Osteocyte (in vitro differentiated cells): ENCODE measurements at places on chromosomes 13 and 19. TPM values are rescaled to one million over a fixed set of nuclear protein-coding genes. Genes with fewer than 3 reads are reported as not detected.

DNA sequence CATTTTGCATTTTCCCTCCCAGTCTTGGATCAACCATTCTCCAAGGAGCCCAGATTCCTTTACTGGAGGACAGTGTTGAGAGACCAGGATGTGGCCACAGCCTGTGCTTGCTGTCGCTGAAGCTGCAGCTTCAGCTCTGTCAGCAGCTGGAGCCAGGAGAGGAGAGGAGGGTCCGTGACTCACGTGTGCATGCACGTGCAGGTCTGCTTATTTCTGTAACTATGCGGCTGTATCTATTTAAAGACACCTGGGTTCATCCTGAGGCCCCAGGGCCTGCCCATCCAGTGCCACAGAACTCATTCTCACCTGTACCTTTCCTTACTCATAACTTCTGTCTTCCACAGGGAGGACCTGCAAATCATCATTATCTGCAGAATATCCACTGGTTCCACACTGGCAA, 8.2 kb upstream of the LAMP1 start:
- no peak for DNase-seq
- H3K36me3 ChIP-seq = no peaks in the 10 kb centered on the region

DNA sequence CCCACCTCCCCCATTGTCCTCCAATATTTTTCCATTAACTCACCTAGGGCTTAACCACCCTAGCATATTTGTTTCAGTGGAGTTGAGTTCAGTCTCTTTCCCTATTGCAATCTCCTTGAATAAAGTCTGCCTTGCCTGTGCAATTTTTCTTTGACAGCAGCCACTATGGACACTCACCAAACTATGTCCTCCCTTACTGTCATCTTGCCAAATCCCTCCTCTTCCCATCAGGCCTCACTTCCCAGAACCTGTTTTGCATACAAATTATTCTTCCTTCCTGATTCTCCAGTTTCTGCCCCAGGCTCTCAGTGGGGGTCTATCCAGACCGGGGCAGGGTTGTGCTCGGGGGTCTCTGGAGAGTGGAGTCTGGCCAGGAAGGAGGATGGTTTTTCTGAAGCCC, 2.2 kb upstream of the LYPD5 start:
- no peaks in the 10 kb centered on the region for H3K36me3 ChIP-seq
- no peak overlapping the region for H3K4me3 ChIP-seq

The PCSK4 gene
- 3.2 and 5.7 TPM in 2 replicates for total RNA-seq

The KLK4 gene
- not detected in 2 replicates for total RNA-seq

DNA sequence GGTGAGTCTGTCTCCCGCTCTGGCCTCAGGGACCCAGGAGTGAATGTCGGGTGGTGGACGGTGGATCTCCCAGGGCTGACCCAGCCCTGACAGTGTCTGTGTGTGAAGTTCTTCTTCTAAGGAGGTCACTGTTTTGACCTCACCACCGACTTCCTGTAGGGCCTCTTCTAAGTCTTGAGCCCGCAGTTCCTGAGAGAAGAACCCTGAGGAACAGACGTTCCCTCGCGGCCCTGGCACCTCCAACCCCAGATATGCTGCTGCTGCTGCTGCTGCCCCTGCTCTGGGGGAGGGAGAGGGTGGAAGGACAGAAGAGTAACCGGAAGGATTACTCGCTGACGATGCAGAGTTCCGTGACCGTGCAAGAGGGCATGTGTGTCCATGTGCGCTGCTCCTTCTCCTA, at the start of gene SIGLEC7:
SIGLEC7 (plus strand) TSS at position 183 of the 400 bp plus-strand sequence; CDS start at position 252, 69 bp downstream.
- H3K4me1 ChIP-seq = no peaks in the 10 kb centered on the region
- no peaks in the 10 kb centered on the region for H3K36me3 ChIP-seq
- no peak within 1 kb of the TSS for H3K4me3 ChIP-seq
- DNase-seq = peak; percentile 81

DNA sequence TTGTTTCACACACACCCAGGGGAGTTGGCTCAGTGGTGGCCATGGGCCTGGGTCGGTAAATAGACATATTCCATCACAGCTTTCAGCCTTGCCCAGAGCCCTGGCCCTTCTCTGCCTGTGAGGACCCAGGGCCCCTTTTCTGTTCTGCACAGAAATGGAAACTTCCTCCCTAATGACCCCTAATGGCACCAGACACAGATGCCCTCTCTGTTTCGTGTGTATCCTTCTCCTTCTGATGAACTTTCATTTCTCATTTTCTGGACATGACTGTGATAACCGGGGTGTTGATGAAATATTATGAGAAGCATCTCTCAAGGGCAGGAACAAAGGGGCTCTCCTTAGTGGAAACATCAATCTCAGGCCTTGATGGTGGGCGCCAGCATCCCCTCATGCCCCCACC, 12.8 kb downstream of the LILRA1 start:
- H3K27ac ChIP-seq = no peak overlapping the region
- no peak overlapping the region for H3K4me3 ChIP-seq
- no peaks in the 10 kb centered on the region for H3K36me3 ChIP-seq
- H3K4me1 ChIP-seq = no peaks in the 10 kb centered on the region
- H3K27me3 ChIP-seq = no peaks in the 10 kb centered on the region

GRCh38 chr13:45833663-45834375, 17.7 kb downstream of the SIAH3 start:
- H3K27ac ChIP-seq = no peak overlapping the region
- H3K4me3 ChIP-seq = no peak overlapping the region
- H3K36me3 ChIP-seq = no peaks in the 10 kb centered on the region
- H3K27me3 ChIP-seq = peaks cover 9% of the 10 kb centered on the region

The MBD3L3 gene
- total RNA-seq = not detected in 2 replicates

DNA sequence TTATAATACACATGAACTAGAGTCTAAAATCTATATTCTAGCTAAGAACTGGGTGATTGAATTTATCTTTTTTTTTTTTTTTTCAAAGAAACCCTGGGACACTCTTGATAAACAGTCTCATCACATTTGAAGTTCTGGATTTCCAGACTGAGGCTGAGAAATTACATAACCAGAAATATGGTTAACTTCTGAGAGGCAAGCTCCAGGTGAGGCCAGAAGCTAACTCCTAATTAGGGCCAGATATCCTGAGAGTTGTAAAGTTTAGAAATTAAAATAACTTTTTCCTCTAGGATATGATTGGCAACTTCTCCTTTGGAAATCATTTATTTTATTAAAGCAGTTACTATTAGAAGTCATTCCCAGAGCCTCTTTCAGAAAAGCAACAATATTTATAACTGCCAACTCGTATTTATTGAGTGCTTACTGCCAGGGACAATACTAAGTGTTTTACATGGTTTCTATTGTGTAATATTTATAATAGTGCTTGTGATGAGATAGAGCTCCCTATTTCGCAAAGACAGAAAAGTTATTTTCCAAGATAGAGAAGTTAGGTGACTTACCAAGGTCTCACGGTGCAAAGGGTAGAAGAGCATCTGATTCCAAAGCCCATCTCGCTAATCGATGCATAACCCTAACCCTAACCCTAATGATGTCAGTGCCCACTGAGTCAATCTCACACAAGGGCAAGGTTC, 187.7 kb downstream of the DCT start:
- no peaks in the 10 kb centered on the region for H3K27me3 ChIP-seq
- H3K36me3 ChIP-seq = peaks cover 17% of the 10 kb centered on the region
- no peak for DNase-seq
- H3K4me1 ChIP-seq = peaks cover 9% of the 10 kb centered on the region
- H3K27ac ChIP-seq = no peak overlapping the region

- peaks cover 13% of the 10 kb centered on the region for H3K36me3 ChIP-seq
- H3K4me1 ChIP-seq = peaks cover 9% of the 10 kb centered on the region
- no peak overlapping the region for H3K27ac ChIP-seq
- no peaks in the 10 kb centered on the region for H3K27me3 ChIP-seq
- DNase-seq = no peak
Measured at GRCh38 chr13:42094516-42095040, 46.1 kb downstream of the DGKH start.

The ADGRE3 gene
- not detected in 2 replicates for total RNA-seq

- peaks cover 80% of the 10 kb centered on the region for H3K36me3 ChIP-seq
- H3K27ac ChIP-seq = no peak overlapping the region
Measured at GRCh38 chr19:9381361-9381785, 18.6 kb downstream of the ZNF177 start.

The FFAR2 gene
- not detected in 2 replicates for total RNA-seq

The CD22 gene
- total RNA-seq = not detected in 2 replicates

DNA sequence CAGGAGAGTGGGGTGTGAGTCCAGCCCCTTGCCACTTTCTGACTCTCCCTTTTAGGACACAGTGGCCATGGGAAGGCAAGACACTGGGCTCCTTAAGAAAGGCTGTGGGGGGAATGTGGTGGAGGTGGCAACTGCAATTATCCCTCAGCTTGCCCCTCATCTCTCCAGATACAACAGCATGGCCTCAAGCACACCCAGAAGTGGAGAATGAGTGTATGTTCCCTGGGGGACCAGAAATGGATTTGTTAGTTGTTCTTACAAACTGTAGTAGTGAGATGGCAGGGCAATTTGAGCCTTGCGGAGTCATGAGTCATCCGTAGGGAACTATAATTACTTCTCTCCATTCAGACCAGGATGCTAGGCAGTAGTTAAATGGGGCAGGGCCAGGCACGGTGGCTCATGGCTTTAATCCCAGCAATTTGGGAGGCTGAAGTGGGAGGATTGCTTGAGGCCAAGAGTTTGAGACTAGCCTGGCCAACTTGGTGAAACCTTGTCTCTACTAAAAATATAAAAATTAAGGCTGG, 25.6 kb upstream of the CXCL17 start:
- DNase-seq = no peak
- H3K36me3 ChIP-seq = no peaks in the 10 kb centered on the region
- H3K4me3 ChIP-seq = no peak overlapping the region
- H3K4me1 ChIP-seq = peaks cover 29% of the 10 kb centered on the region
- H3K27me3 ChIP-seq = no peaks in the 10 kb centered on the region

The COX6B1 gene
- 317 and 370 TPM in 2 replicates for total RNA-seq

DNA sequence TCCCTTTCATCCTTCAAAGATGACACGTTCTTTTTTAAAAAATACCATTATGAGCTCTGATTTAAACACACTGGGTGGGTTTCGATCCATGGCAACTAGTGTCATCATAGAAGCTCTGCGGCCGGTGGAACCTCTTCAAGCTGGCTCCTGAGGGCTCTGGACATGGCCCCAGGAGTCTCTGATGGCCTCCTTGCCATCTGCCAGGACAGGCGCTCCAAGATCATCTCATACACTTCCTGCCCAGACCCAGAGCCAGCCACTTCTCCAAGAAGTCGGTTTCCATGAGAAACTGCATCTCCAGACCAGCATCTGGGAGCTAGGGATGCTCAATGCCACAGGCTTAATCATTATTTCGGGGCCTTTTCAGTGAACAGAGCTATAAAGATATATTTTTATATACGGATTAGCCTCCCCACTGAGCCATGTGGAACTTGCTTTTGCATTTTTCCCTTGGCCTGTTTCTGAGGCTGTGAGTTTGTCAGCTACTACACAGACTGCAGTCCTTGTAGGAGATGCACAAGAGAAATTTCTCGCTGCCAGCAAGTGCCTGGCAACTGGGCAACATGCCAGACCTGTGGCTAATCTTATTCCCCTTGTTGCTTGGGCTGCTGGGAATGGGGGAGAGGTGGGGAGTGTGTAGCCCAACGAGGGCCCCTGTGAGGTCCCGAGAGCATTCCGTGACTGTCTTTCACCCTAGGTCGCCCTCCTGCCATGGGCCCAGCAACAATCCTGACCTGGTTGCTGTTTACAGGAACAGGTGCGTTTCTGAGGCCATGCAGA, 15.9 kb downstream of the SUGP1 start:
- H3K27me3 ChIP-seq = no peaks in the 10 kb centered on the region
- H3K36me3 ChIP-seq = peaks cover 22% of the 10 kb centered on the region
- no peak overlapping the region for H3K4me3 ChIP-seq
- no peak for DNase-seq

The ATXN8OS gene
- total RNA-seq = not detected in 2 replicates

DNA sequence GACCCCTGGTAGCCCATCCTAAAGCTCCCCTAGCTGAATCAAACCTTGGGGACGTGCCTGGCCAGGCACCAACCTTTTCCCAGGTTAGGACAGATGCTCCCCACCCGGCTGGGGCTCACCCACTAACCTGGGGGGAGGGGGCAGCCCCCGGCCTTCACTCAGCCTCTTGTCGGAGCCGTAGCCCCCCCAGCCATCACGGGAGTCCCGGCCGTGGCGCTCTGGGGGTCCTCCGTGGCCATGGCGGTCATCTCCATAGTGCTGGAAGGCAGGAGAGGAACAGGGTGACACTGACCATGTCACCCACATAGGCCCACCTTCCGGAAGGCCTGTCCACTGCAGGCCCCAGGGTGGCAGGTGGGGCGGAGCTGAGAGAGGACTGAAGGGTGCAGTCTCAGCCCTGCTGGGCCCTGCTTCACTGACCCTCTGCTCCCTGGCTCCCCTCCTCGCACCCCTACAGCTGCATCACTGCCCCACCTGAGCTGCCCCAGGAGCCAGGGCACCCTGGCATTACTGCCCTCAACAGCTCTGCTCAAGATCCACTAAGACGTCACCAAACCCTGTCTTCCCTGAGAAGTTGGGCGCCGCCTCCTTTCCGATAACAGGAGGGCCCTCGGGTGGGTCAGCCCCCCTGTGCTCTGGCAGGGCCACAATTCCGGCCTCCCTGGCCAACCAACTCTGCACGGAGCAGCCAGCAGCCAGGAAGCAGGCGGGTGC, 22.6 kb upstream of the TINCR start:
- no peak overlapping the region for H3K4me3 ChIP-seq
- peaks cover 13% of the 10 kb centered on the region for H3K4me1 ChIP-seq
- H3K36me3 ChIP-seq = peaks cover 48% of the 10 kb centered on the region
- H3K27ac ChIP-seq = no peak overlapping the region
- H3K27me3 ChIP-seq = no peaks in the 10 kb centered on the region

GRCh38 chr13:78758549-78758948, 99.6 kb upstream of the OBI1 start:
- no peak overlapping the region for H3K27ac ChIP-seq
- H3K27me3 ChIP-seq = no peaks in the 10 kb centered on the region
- H3K4me1 ChIP-seq = no peaks in the 10 kb centered on the region
- DNase-seq = no peak
- no peak overlapping the region for H3K4me3 ChIP-seq
- H3K36me3 ChIP-seq = no peaks in the 10 kb centered on the region

The OR7D2 gene
- total RNA-seq = 0.86 and 1.1 TPM in 2 replicates

DNA sequence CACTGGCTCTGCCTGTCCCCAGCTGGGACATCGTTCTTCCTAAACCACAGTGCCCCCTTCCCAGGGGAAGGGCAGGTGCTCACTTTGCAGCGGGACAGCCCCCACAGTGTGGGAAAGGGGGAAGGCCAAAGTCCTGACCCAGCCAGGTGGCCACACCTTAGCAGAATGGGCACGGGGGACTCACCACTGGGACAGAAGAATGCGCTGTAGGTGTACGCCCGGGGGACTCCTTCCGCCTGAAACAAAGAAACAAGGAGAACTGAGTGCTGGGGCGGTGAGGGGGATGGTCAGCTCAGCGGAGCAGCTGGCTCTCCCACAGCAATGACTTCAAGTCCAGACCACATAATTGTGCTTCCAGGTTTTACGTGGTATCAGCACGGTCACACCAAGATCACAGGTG, 49.4 kb downstream of the F2RL3 start:
- no peak overlapping the region for H3K27ac ChIP-seq
- no peaks in the 10 kb centered on the region for H3K4me1 ChIP-seq
- no peak overlapping the region for H3K4me3 ChIP-seq
- DNase-seq = no peak
- peaks cover 35% of the 10 kb centered on the region for H3K36me3 ChIP-seq

GRCh38 chr13:41354416-41354815, 43.3 kb downstream of the NAA16 start:
- peaks cover 3% of the 10 kb centered on the region for H3K4me1 ChIP-seq
- no peaks in the 10 kb centered on the region for H3K27me3 ChIP-seq
- H3K27ac ChIP-seq = peak overlapping the region; percentile 19

GRCh38 chr19:30028118-30028991, 86.3 kb downstream of the URI1 start:
- H3K27ac ChIP-seq = peak overlapping the region; percentile 84
- DNase-seq = no peak
- peaks cover 26% of the 10 kb centered on the region for H3K4me1 ChIP-seq
- no peaks in the 10 kb centered on the region for H3K27me3 ChIP-seq

GRCh38 chr19:33343301-33343700, 30.2 kb upstream of the CEBPG start:
- peaks cover 70% of the 10 kb centered on the region for H3K27me3 ChIP-seq
- DNase-seq = no peak
- no peak overlapping the region for H3K27ac ChIP-seq
- H3K36me3 ChIP-seq = no peaks in the 10 kb centered on the region
- H3K4me1 ChIP-seq = no peaks in the 10 kb centered on the region
- H3K4me3 ChIP-seq = no peak overlapping the region

The CGB3 gene
- total RNA-seq = not detected in 2 replicates

The CACNG6 gene
- total RNA-seq = not detected in 2 replicates
